ENCODE measurements at places on chromosomes 7 and 10. TPM values are rescaled to one million over a fixed set of nuclear protein-coding genes. Genes with fewer than 3 reads are reported as not detected.

DNA sequence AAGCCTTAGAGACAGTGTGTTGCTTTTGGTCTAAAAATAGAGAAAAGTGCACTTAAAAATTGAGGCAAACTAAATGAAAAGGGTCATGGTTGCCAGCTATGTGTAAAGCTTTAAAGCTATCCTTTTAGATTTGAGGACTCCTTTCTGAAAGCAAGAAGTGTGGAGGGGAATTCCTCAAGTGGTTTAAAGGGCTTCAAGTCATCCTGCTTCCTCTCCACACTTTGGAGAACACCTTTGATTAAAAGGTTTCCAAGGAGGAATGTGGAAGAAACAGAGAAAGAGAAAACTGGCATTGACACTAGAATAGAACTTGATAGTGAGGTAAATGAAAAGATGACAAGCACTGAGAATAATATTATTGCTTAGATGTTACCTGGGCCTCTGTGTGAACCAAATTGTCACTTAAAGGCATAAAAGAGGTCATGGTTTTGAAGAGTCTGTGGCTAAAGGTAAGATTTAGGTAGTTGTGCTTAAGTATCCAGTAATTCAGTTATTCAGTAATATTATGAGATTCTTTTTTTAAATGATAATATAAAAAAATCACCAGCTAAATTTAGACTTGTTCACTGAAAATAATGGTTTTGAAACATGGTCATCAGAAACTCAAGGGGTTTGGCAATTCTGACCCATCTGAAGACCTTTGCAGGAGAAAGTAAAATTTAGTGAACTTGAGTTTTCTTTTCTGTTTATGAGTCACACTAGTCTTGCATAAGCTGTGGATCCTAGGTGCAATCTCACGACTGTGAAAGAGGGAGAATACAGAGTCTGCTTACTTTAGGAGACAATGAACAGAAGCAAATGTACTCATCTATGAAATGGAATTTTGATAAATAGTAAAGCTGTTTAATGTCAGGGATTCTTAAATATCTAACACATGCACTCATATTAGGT is 466.0 kb downstream of the KIF20B start:
- H3K4me3 ChIP-seq = no peak overlapping the region
- H3K4me1 ChIP-seq = no peaks in the 10 kb centered on the region
- no peak overlapping the region for H3K27ac ChIP-seq
- no peaks in the 10 kb centered on the region for H3K27me3 ChIP-seq

DNA sequence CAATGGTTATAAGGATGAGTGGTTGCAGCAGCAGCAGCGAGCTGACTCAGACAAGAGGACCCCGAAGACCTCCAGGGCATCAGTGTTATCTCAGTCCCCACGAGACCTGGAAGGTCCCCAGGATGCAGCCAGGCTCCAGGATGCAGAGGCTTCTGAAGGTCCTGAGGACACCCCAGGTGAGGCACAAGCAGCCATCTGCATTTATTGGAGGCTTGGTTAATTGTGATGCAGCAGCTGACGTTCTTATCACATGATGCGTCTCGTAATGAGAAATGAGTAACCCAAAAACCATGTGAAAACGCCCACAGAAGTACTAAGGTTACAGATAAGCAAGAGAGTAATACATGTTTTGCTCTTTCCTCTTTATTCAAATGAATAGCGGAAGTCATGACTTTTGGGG is 17.4 kb downstream of the C7orf57 start:
- peak; percentile 50 for DNase-seq
- no peak overlapping the region for H3K4me3 ChIP-seq
- peaks cover 27% of the 10 kb centered on the region for H3K4me1 ChIP-seq
- peaks cover 7% of the 10 kb centered on the region for H3K36me3 ChIP-seq

The C10orf105 gene
- not detected for total RNA-seq

DNA sequence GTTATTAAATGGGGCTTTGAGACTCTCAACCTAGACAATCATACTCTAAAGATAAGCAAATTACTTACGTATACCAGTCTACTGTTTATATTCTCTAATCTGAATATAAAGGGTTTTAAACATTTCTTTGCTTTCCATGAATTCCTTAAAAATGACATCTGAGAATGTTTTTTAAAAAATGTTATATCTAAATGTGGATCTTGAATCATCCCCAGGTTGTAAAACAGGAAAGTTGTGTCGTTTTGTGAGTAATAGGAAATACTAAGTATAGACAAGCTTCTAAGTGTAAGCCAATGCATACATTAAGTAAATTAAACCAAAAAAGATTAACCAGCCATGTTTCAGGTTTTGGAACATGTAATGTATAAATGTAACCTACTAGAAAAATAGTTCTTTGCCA is 26.8 kb downstream of the ADD3 start:
- peak overlapping the region; percentile 21 for H3K27ac ChIP-seq
- H3K36me3 ChIP-seq = no peaks in the 10 kb centered on the region
- peaks cover 39% of the 10 kb centered on the region for H3K4me1 ChIP-seq
- peaks cover 2% of the 10 kb centered on the region for H3K27me3 ChIP-seq
- peak overlapping the region; percentile 34 for H3K4me3 ChIP-seq

The SEMA3E gene
- total RNA-seq = not detected

The FAM25C gene
- not detected for total RNA-seq

- H3K27ac ChIP-seq = no peak overlapping the region
These were observed 265.1 kb downstream of the CCSER2 start for GRCh38 chr10:84593506-84593905.

The FAM180A gene
- 5.0 TPM for total RNA-seq

The NT5C3A gene
- 16.7 TPM for total RNA-seq

- peaks cover 6% of the 10 kb centered on the region for H3K27me3 ChIP-seq
- DNase-seq = no peak
- no peak overlapping the region for H3K27ac ChIP-seq
These were observed 79.0 kb downstream of the HIPK2 start for GRCh38 chr7:139698844-139699243.

DNA sequence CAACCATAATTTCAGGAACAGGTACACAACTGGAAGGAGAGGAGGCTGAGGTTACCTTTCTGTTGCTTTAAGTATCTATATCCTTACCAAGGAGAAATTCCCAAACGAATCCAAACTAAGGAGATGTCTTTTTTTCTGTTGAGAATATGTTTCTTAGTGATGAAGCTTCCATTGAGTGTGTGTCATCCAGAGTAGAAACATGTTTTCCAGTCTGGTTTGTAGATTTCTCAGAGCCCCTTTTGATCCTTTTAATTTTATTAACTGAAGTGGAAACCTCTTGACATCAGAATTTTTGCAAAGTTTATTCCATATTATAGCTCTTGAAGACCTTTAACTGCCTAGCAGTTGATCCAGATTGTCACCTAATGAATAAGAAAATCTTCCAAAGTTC is 207.1 kb upstream of the FERD3L start:
- H3K27me3 ChIP-seq = no peaks in the 10 kb centered on the region
- no peak overlapping the region for H3K27ac ChIP-seq
- DNase-seq = no peak
- no peak overlapping the region for H3K4me3 ChIP-seq
- H3K4me1 ChIP-seq = peaks cover 15% of the 10 kb centered on the region

DNA sequence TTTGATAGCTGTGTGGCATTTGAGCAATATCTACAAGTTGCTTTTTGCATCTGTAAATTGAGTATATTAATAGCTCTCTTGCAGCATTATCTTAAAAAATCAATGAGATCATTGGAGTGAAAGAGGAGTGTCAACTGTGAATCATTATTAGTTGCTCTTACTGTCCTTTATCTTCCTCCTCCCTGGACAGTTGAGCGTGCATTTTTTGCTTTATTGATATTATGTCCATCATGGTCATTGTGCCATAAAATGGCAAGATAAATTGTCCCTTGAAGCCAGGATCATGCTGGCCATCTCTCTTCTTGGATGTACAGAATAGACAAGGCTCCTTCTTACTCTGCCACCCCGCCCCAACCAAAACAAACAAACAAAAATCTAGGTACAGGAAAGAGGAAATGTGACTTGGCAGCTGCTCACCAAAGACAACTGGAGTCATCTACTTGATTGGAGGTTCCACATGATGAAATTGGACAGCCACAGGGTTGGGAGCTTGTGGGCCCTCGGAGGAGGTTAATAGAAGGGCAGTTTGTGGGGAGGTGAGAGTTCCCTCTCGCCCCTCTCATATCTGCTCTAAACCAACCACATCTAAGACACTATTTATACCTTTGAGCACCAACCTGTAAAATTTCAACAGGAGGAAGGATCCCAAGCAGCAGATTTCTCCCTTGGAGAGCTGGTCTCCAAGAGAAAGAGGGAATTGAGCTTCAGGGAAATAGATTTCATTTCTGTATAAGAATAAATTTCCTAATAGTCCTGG is 252.7 kb downstream of the SKIDA1 start:
- no peaks in the 10 kb centered on the region for H3K36me3 ChIP-seq
- H3K4me1 ChIP-seq = peaks cover 8% of the 10 kb centered on the region
- no peak for DNase-seq
- H3K27ac ChIP-seq = no peak overlapping the region
- no peak overlapping the region for H3K4me3 ChIP-seq

DNA sequence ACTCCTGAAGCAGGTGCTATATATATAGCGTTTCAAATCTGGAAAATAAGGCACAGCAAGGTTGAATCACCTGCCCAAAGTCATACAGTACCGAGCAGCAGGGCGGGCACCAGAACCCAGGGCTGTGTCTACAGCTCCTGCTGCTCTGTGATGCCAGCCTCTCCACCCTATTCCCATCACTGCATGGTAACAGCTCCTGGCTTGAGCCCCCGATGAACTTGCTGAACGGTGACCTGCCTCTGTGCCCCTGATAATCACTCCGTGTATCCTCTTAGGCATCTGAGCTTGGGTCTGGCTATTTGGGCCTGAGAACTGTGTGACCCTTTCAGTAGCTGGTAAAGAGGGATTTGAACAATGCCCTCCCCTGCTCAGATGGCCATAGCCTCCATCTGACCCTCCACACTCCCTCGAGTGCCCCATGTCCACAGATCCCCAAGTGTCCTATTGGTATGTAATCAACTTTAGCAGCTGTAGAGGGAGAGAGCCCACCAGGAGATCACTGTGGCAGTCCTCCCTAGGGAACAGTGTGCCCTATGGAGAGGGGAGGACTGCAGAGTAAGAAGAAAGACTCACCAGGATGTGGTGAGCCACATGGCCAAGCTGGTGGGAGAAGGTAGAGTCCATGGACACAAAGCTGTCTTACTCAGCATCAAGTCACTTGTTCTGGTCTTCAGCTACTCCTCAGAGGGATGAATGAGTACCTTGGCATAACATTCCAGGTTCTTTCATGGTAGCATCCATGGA is 1.1 kb upstream of the ARHGAP22 start:
- peak overlapping the region; percentile 95 for H3K4me3 ChIP-seq
- H3K36me3 ChIP-seq = peaks cover 28% of the 10 kb centered on the region
- H3K4me1 ChIP-seq = peaks cover 88% of the 10 kb centered on the region
- H3K27me3 ChIP-seq = no peaks in the 10 kb centered on the region
- DNase-seq = peak; percentile 43

GRCh38 chr7:92720604-92721350 is 115.6 kb downstream of the CDK6 start:
- DNase-seq = no peak
- H3K27me3 ChIP-seq = peaks cover 5% of the 10 kb centered on the region
- peaks cover 60% of the 10 kb centered on the region for H3K36me3 ChIP-seq
- peak overlapping the region; percentile 7 for H3K27ac ChIP-seq
- H3K4me3 ChIP-seq = no peak overlapping the region

- no peak for DNase-seq
- no peak overlapping the region for H3K27ac ChIP-seq
- peaks cover 16% of the 10 kb centered on the region for H3K27me3 ChIP-seq
- no peaks in the 10 kb centered on the region for H3K4me1 ChIP-seq
- H3K36me3 ChIP-seq = peaks cover 8% of the 10 kb centered on the region
These were observed 94.4 kb downstream of the TAX1BP1 start for GRCh38 chr7:27834179-27834921.

- no peaks in the 10 kb centered on the region for H3K4me1 ChIP-seq
- no peak overlapping the region for H3K27ac ChIP-seq
- no peak overlapping the region for H3K4me3 ChIP-seq
- H3K27me3 ChIP-seq = peaks cover 37% of the 10 kb centered on the region
These were observed 6.9 kb downstream of the FAM241B start for GRCh38 chr10:69636626-69637605.

The ZNF727 gene
- not detected for total RNA-seq

The NPFFR1 gene
- total RNA-seq = not detected

The LBX1 gene
- total RNA-seq = not detected

DNA sequence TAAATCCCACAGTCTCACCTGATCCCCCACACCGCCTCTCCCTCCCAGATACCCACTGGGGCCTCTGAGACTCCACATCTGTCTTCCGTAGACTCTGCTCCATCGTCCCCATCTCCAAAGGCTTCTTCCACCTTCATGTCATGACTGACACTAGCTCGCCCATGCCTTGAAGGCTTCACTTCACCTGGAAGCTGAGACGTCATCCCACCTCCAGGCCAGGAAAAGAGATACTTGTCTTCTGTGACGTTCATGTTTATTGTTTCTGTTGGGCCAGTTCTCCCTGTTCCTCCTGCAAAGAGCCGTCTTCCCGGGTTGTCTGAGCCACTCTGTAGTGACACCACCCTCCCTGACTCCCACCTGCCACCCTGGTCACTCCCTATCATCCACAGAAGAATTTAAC is 3.6 kb upstream of the ZNF862 start:
- no peak overlapping the region for H3K4me3 ChIP-seq
- peaks cover 27% of the 10 kb centered on the region for H3K27me3 ChIP-seq
- peaks cover 15% of the 10 kb centered on the region for H3K4me1 ChIP-seq
- no peak for DNase-seq

- H3K4me1 ChIP-seq = no peaks in the 10 kb centered on the region
- H3K27ac ChIP-seq = no peak overlapping the region
- H3K27me3 ChIP-seq = no peaks in the 10 kb centered on the region
- H3K36me3 ChIP-seq = no peaks in the 10 kb centered on the region
These were observed 72.9 kb downstream of the NPY start for GRCh38 chr7:24356718-24357386.

GRCh38 chr10:29212597-29212996 is 76.3 kb upstream of the LYZL1 start:
- no peaks in the 10 kb centered on the region for H3K4me1 ChIP-seq
- no peak overlapping the region for H3K4me3 ChIP-seq
- H3K36me3 ChIP-seq = no peaks in the 10 kb centered on the region
- DNase-seq = no peak
- H3K27ac ChIP-seq = no peak overlapping the region

- DNase-seq = no peak
- no peaks in the 10 kb centered on the region for H3K36me3 ChIP-seq
- H3K4me3 ChIP-seq = no peak overlapping the region
- H3K27me3 ChIP-seq = peaks cover 33% of the 10 kb centered on the region
These were observed 151.2 kb upstream of the PCBD1 start for GRCh38 chr10:71039551-71039950.

The DCLRE1A gene
- total RNA-seq = 4.4 TPM
